A673 (cell line): ENCODE measurements at places on chromosomes 7 and 10. TPM values are rescaled to one million over a fixed set of nuclear protein-coding genes. Genes with fewer than 3 reads are reported as not detected.

- no peaks in the 10 kb centered on the region for H3K27me3 ChIP-seq
- H3K4me1 ChIP-seq = peaks cover 10% of the 10 kb centered on the region
- H3K4me3 ChIP-seq = peak overlapping the region; percentile 96
- no peak for DNase-seq
- H3K27ac ChIP-seq = no peak overlapping the region
Measured at GRCh38 chr7:87878208-87878735, 2.0 kb downstream of the DBF4 start.

DNA sequence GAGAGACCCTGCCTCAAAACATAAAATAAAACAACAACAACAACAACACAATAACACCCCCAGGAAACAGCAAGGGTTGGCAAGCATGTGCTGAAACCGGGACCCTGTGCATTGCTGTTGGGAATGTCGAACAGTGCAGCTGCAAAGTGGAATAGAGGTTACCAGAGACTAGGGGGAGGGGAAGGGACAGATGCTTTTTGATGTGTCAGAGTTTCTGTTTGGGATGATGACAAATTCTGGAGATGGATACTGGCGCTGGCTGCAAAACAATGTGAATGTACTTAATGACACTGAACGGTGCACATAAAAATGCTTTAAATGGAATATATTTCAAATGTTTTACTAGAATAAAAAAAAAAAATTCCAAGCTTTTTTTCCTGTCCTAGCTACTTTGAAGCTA, 241.8 kb downstream of the TEX36 start:
- H3K36me3 ChIP-seq = no peaks in the 10 kb centered on the region
- no peak for DNase-seq
- H3K4me3 ChIP-seq = no peak overlapping the region
- H3K27me3 ChIP-seq = peaks cover 10% of the 10 kb centered on the region

- DNase-seq = no peak
- no peak overlapping the region for H3K27ac ChIP-seq
Measured at GRCh38 chr10:74754381-74754821, 72.0 kb upstream of the KAT6B start.

DNA sequence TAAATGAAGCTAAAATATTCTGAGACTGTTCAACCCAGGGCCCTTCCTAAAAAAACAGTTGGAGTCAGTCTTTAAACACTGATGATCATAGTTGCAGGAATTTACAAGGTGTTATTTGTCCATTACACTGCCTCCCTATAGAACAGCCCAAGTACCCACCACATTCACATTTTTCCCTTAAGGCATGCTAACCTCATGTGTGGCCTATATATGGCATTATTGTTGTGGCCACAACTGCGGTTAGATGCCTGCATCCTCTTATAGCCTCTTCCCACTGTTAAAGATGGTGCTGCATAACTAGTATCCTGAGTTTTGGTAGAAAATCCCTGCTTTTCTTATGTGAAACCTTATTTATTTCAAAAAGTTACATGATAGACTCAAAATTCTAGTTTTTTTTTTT, 287.9 kb upstream of the SEMA3A start:
- no peaks in the 10 kb centered on the region for H3K36me3 ChIP-seq
- no peak overlapping the region for H3K4me3 ChIP-seq
- H3K27ac ChIP-seq = no peak overlapping the region
- peaks cover 4% of the 10 kb centered on the region for H3K4me1 ChIP-seq
- no peak for DNase-seq
- H3K27me3 ChIP-seq = no peaks in the 10 kb centered on the region

GRCh38 chr10:102628451-102628911, 15.8 kb upstream of the TRIM8 start:
- no peak for DNase-seq
- H3K4me1 ChIP-seq = peaks cover 10% of the 10 kb centered on the region
- H3K27me3 ChIP-seq = no peaks in the 10 kb centered on the region
- no peak overlapping the region for H3K4me3 ChIP-seq
- H3K36me3 ChIP-seq = no peaks in the 10 kb centered on the region
- peak overlapping the region; percentile 67 for H3K27ac ChIP-seq

DNA sequence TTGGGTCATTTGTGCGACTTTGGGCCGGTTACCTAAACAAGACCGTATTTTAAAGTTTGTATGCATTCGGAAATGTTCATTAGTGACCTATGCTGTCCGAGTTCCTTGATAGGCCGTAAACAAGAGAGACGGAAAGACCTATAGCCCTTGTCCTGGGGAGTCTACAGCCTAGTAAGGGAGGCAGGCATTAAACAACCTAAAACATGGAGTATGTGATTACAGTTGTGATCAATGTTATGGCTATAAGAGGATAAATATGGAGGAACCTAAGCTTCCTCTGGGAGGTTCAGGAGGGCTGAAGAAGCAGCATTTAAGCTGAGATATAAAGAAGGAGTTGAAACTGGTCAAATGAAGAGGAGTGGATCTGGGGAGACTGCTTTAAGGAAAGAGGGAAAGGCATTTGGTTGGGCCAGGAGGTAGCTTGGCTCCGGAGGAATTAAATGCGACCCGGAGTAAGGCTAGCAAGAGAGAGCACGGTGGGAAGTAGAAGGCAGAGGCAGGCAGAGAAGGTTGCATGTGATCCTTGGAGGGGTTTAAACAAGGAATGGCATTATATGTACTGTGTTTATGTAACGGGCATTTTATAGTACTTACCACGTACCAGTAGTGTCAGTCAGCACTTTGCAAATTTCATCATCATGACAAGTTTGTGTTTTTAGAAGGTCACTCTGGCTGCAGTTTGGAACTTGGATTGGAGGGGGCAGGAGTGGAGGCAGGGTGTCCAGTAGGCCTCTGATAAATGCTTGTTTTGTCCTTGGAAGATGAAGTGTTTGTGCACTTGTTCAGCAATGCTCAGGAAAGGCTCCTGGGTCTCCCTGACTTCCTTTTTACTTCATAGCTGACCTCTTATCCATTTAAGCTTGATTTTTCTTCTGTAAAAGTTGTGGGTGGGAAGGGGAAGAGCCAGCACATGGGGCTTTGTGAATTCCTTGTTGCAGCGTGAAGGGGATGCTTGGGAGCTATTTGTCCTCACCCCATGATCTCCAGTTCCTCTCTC, 1.0 kb upstream of the AVPI1 start:
- no peak for DNase-seq
- peak overlapping the region; percentile 79 for H3K27ac ChIP-seq

- peaks cover 15% of the 10 kb centered on the region for H3K4me1 ChIP-seq
- H3K27me3 ChIP-seq = peaks cover 68% of the 10 kb centered on the region
- no peaks in the 10 kb centered on the region for H3K36me3 ChIP-seq
- no peak overlapping the region for H3K27ac ChIP-seq
- no peak overlapping the region for H3K4me3 ChIP-seq
- DNase-seq = no peak
Measured at GRCh38 chr10:77533887-77534278, 103.7 kb downstream of the KCNMA1 start.

DNA sequence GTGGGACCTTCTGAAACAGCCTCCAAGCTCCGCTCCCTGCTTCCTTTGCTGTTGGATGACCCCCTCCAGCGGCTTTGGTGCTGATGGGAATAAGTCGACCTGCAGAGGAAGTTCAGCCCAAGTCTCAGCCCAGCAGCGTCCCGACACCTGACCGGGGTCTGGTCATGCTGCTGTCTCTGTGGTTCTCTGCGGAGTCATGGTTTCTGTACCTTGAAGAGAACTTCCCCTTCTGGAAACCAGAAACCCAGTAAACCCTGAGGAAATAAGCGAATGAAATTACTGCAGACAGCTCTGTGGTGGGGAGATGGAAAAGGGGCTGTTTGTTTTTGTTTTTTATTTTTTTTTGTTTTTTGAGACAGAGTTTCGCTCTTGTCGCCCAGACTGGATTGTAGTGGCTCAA, 18.3 kb upstream of the ZNF12 start:
- H3K27me3 ChIP-seq = no peaks in the 10 kb centered on the region
- no peak overlapping the region for H3K27ac ChIP-seq
- no peaks in the 10 kb centered on the region for H3K36me3 ChIP-seq
- H3K4me3 ChIP-seq = no peak overlapping the region
- no peak for DNase-seq

DNA sequence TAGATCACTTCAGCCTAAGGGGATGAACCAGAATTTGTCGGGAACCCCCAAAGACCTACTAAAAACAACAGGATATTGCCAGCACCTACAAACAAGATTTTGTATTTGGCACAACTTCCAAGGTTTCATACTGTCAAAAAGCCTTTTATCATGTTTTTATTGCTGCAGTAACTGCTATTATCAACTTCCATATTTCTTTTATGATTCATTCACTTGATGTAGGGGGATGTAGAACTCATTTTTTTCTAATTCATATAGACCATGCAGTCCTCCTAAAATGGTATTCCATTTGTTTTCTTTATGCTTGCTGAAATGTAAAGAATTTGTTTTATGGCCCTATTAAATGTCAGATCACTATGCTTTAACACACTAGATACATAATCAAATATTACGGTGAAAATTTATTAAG, 30.0 kb upstream of the WNT16 start:
- no peaks in the 10 kb centered on the region for H3K36me3 ChIP-seq
- no peak for DNase-seq
- H3K27me3 ChIP-seq = no peaks in the 10 kb centered on the region
- no peaks in the 10 kb centered on the region for H3K4me1 ChIP-seq

DNA sequence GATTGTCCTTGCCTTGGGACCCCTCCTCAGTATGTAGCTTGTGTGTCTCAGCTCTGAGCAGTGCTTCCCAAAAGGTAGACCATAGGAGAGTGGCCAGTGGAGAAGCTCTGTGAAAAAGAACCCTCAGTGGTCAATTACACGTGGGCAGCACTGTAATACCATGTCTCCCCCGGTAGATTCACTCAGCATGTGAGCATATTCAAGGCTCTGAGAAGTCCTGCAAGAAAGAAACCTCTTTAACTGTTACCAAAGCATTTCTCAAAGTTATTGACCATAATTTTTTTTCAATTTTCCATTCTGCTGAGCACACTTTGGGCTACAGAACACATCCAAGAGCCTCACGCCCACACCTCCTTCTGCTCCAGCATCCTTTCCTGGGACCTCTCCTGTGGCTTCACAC, 143.1 kb downstream of the RGS10 start:
- H3K4me3 ChIP-seq = no peak overlapping the region
- H3K4me1 ChIP-seq = peaks cover 5% of the 10 kb centered on the region
- no peaks in the 10 kb centered on the region for H3K36me3 ChIP-seq
- no peaks in the 10 kb centered on the region for H3K27me3 ChIP-seq
- H3K27ac ChIP-seq = no peak overlapping the region
- no peak for DNase-seq

- no peaks in the 10 kb centered on the region for H3K27me3 ChIP-seq
- no peaks in the 10 kb centered on the region for H3K36me3 ChIP-seq
- H3K27ac ChIP-seq = no peak overlapping the region
- DNase-seq = no peak
- H3K4me3 ChIP-seq = no peak overlapping the region
- H3K4me1 ChIP-seq = peaks cover 2% of the 10 kb centered on the region
Measured at GRCh38 chr10:16787361-16787791, 29.8 kb downstream of the RSU1 start.

- H3K4me3 ChIP-seq = no peak overlapping the region
- H3K36me3 ChIP-seq = no peaks in the 10 kb centered on the region
- no peak overlapping the region for H3K27ac ChIP-seq
- no peaks in the 10 kb centered on the region for H3K4me1 ChIP-seq
- peaks cover 93% of the 10 kb centered on the region for H3K27me3 ChIP-seq
Measured at GRCh38 chr10:6492896-6493295, 87.2 kb downstream of the PRKCQ start.

DNA sequence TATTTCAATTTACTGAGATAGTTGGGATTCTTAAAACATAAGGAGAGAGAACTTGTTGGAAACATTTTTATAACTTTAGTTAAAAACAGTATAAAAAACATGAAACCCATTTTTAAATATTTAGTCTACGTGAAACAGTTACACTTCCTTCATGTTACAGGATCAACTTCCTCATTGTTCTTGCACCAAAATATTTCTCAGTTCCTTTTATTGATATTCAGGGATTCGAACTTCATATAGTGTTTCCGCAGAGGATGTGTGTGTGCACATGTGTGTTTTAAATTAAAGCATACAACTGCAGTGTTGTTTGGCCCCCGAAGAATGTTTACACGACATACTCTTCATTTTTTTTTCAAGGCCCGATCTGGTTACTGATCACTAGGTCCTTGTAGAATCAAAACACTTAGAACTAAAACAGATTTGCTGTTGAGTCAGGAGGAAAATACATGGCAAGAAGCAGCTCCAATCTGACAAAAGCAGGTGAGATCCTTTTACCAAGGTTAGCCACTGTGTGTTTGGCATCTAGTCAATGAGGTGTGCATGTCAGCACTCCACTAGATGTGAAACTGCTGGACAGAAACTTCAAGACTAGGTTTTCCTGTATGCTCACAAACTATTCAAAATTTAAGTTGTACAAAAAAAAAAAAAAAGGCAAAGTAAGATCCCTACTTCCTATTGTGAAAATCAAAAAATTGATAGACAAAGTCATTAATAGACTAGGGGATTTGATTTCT, 60.4 kb downstream of the INSYN2A start:
- no peak for DNase-seq
- H3K4me3 ChIP-seq = no peak overlapping the region
- no peak overlapping the region for H3K27ac ChIP-seq
- H3K36me3 ChIP-seq = no peaks in the 10 kb centered on the region
- no peaks in the 10 kb centered on the region for H3K27me3 ChIP-seq

- no peak overlapping the region for H3K4me3 ChIP-seq
- H3K36me3 ChIP-seq = no peaks in the 10 kb centered on the region
- no peaks in the 10 kb centered on the region for H3K27me3 ChIP-seq
- DNase-seq = peak; percentile 81
- H3K27ac ChIP-seq = no peak overlapping the region
Measured at GRCh38 chr7:137903382-137904169, 56.8 kb upstream of the DGKI start.

DNA sequence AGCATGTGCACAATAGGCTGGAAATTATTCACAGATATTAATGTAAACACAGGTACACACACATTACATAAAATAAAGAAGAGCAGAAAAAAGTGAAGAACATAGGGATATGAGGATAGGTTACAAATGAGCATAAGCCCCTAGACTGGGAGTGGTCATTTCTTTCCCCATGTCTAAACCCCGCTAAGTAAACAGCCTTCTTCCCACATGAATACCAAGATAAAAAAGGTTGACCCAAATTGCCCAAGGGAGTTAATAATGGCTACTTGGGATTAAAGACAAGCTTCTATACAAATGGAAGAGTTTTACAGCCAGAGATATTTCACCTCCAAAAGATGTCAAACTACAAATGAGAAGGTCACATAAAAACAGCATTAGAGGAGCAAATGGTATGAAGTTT, 527.1 kb upstream of the CELF2 start:
- H3K36me3 ChIP-seq = no peaks in the 10 kb centered on the region
- H3K27ac ChIP-seq = no peak overlapping the region
- no peaks in the 10 kb centered on the region for H3K27me3 ChIP-seq
- DNase-seq = no peak
- H3K4me1 ChIP-seq = no peaks in the 10 kb centered on the region
- no peak overlapping the region for H3K4me3 ChIP-seq

The HMX2 gene
- total RNA-seq = not detected in 2 replicates

The ENTPD1 gene
- total RNA-seq = 0.37 and 0.92 TPM in 2 replicates

The CPA1 gene
- total RNA-seq = not detected in 2 replicates

The GOLGA7B gene
- total RNA-seq = 0.63 and 0.64 TPM in 2 replicates

The ASZ1 gene
- total RNA-seq = not detected in 2 replicates

The CYP3A4 gene
- total RNA-seq = not detected in 2 replicates

The CPED1 gene
- 0.15 TPM in 1 of 2 replicates, not detected in the other for total RNA-seq

The STAG3 gene
- total RNA-seq = 1.2 and 2.4 TPM in 2 replicates
